NT2/D1 (cell line): ENCODE measurements at places on chromosomes 3 and 15.

DNA sequence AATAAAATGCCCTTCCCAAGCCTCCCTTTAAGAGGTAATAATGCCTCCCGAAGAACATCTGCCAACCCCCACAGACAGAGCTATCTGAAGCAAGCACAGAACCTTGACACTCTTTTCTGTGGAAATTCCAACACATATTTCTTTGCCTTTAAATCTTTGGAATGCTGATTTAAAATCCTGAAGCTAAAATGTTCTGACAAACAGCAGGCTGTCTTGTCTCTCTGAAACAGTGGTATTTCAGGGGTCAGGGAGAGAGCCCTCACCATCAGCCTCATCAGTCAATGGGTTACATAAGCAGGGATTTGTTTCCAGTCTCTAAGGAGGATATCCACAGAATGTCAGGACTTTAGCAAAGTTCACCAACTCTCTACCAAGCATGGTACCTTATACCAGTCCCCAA lies 27.8 kb upstream of the ARHGEF3 start:
- no peak for DNase-seq

DNA sequence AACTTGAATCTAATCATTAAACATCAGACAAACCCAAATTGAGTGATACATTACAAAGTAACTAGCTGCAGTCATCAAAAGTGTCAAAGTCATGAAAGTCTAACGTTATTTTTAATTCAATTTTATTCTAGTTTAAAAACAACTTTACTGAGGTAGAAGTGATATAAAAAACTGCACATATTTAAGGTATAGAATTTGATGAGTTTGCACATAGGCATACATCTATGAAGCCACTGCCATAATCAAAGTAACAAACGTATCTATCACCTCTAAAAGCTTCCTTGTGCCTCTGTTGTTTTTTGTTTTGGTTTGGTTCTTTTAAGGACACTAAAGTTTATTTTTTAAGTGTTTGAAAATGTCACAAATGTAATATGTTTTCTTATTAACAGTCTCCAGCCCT lies 130.9 kb downstream of the DLG1 start:
- no peak for DNase-seq

DNA sequence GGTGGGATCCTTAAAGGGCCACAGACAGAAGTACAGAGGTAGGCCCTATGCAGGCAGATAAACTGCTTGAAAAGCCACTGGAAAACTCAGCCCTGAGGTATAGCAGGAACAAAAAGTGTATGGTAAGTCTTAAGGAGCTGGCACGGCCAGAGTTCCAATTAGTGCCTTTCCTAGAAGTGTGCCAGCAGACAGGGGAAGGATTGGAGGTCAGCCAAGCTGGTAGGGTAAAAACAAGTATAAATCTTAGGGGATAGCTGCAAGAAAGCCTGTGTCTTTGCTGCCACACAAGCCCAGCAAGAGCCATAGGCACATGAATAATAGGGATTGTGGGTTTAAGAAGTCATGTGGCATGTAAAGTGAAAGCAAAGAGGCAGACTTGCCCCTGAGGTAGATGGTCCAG lies 582.5 kb downstream of the PLOD2 start:
- DNase-seq, result no peak

DNA sequence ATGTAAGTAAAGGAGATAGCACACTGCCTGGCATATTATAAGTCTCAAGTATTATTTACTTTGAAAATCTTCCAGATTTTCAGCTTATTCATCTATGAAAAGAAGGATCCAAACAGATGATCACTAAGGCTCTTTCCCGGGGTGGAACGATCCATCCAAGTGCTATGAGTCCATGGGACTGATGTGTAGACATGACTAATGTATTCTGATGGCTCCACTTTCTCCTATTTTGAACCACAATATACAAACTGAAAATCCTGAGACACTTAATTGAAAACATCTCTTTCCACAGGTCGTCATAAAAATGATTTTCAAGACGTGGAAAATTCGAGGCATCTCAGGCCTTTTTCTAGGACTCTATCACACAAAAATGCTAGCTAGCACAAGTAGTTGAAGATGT lies 33.4 kb upstream of the CHRM5 start:
- no peak for DNase-seq

- DNase-seq, result peak; percentile 88
Measured at GRCh38 chr15:101277038-101277822, at the start of gene SELENOS. Gene SELENOS (minus strand): TSS chr15:101277485. CDS start chr15:101277417, 68 bp downstream.
